Hematopoietic multipotent progenitor cell treated with erythropoietin and hydrocortisone succinate and interleukin-3 and kit ligand, for 8 days (in vitro differentiated cells): ENCODE measurements at places on chromosomes 5 and 9.

GRCh38 chr5:56624751-56625150 is 190.6 kb upstream of the MAP3K1 start:
- no peak for DNase-seq

DNA sequence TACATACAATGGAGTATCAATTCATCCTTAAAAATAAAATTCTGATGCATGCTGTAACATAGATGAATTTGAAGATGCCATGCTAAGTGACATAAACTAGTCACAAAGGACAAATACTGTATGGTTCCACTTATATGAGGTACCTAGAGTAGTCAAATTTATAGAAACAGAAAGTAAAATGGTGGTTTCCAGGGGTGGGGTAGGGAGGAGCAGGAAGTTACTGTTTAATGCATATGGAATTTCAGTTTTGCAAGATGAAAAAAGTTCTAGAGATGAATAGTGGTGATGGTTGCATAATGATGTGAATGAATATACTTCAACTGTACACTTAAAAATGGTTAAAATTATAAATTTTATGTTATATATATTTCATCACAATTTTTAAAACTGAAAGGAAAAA is 57.3 kb upstream of the FNIP1 start:
- no peak for DNase-seq

DNA sequence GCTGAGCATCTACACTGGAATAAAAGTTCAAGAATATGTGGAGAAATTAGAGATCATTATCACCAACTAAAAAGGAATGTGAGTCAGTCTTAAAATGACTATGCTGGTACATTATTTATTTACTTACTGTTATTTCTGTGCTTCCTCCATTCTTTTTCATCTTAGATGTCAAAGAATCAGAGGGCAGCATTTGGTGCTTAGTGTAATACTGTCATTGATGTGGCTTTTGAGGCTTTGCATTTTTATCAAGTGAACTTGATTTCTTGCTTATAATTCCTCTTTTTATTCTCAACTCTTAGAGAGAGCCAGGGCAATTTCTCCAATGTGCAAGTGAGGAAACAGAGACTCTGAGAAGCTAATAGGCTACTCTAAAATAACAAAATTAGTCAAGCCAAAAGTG is 163.7 kb upstream of the TRPC7 start:
- no peak for DNase-seq

GRCh38 chr5:160556846-160557245 is 135.2 kb downstream of the PTTG1 start:
- DNase-seq = no peak

GRCh38 chr9:70566066-70566465 is 151.6 kb upstream of the KLF9 start:
- no peak for DNase-seq

DNA sequence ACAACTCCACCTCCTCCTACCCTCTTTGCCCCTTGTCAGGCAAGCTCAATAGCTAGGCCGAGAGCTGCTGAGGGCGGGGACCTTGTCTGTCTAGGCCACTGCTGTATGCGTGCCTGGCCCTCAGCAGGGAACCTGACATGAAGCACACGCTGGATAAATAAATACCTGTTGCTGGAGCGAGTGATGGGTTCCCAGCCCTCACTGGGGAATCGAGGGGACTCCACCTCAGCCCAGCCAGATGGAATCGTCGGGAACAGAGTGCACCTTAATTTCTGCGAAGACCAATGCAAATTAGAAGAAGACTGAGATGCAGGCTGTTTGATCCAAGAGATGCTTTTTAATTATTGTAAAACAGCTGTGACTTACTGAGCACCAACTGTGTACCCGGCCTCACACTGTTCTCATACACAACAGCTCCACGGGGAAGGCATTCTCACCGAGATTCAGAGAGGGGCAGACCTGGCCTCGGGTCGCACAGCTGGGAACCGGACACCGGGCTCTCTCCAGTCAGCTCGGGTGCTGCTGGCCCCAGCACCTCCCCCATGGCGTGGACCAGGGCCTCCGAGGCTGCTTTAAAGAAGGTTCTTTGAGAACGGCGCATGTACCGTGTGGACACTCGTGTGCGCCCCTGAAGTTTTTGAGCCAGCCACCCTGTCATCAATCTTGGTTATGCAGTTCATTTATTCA is 109.7 kb upstream of the IER5L start:
- no peak for DNase-seq
